ENCODE measurements at places on chromosomes 7 and 10.

DNA sequence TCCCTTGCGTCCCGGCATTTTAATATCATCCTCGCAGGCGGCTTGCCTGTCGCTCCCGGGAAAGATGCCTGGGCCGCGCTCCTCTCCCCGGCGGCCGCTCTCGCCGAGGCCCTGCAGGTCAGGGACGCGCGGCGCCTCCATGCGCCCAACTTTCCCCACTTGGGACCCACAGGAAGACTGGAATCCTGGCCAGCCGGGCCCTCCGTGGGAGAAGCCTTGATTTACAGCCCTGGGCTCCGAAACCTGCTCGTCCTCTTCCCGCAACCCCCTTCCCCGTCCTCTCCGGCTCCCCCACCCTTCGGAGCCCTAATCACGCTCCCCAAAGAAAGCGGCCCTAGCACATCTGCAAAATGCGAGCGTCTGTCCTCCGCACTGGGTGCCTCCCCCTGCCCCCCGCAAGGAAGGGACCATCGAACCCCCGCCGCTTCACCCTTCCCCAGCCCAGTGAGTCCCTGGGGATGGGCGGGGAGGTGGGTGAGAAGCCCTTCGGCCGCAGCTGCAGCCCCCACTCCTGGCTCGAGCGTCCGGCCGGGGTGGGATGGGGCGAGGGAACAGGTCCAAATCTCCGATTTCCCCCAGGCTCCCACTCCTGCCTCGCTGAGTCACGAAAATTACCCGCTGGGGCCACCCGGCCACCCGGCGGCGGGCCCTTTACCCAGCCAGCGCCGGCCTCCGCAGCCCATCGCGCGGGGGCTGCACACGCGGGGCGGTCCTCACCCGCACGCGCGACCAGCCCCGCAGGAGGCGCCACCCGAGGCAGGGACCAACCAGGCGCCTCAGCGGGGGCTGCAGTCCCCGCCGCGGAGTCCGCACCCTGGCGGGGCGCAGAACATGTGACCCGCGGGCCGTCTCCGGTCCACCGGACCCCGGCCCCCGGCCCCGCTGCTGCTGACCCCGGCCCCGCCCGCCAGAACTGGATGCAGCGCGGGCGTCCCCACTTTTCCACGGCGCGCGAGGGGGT is 695 bp downstream of the HSPA12A start:
- DNase-seq, result no peak

- DNase-seq, result no peak
These were observed 33.9 kb downstream of the BNIP3 start for GRCh38 chr10:131947631-131948347.

GRCh38 chr7:2564970-2565540 is 6.3 kb downstream of the IQCE start:
- no peak for DNase-seq

DNA sequence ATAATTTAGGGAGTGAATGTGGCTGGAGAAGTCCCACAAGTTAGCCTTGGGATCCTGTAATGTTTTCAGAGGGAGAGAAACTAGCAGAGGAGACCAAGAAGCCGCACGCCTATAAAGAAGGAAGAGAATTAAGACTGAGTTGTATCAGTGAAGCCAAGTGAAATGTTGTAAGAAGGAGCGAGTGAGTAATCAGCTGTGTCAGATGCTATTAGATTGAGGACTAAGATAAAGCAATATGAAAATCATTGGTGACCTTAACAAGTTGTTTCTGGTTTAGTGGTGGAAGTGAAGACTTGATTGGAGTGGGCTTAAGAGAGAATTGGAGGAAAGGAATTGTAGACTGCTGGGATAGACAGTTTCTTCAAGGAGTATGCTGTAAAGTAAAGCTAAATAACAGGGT is 8.8 kb downstream of the CCSER2 start:
- DNase-seq, result no peak

DNA sequence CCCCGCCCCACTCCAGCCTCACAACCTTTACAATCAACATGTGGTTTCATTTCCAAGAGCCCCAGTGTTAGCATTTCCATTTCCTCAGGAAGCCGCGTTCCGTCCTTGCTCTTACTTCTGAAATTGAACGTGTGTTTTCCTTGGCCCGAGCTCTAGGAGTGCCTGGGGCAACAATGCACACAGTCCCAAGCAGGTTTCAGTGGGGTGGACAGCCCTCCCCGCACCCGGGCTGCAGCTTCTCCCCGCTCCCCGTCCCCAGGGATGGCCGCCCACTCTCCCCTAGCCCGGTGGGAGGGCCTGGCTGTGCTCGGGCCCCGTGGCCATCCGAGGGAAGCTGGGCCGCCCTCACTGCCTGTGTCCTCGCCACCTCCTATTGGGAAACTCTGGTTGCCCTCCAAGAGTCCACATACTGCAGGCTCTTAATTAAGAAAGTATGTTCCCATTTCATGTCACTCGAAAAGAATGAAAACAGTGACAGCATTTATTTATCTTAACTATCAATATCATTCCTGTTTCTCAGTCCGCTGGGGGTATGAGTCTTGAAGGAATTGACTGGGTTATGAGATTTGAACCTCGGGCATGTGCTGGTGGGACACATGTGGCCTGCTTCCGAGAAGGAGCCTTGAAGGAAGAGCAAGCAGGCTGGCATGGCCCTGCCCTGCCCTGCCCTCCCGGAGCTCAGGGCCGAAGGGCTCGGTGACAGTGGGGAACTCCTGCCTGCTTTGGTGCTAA is 163.8 kb downstream of the GRK5 start:
- DNase-seq, result no peak

DNA sequence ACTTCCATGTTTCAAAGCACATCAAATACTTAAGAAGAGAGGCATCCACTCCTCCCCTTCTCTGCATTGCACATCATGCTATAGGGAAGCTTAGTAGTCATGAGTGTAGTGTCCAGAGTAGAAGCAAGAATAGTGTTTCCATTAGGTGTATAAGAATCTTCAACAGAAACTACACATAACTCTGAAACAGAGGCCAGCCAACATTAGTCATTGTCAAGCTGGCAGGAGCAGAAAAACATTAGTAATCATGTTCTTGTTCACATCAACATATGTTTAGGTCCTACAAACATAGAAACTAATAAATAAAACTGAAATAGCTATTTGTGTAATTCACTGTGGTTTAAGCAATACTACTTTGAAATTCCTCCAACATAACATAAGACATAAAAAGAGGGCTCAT is 370.2 kb downstream of the PPP1R3A start:
- DNase-seq, result no peak

GRCh38 chr10:72274730-72275350 is 1.1 kb downstream of the DDIT4 start:
- no peak for DNase-seq

- no peak for DNase-seq
These were observed 6.6 kb upstream of the PON1 start for GRCh38 chr7:95330961-95331337.

DNA sequence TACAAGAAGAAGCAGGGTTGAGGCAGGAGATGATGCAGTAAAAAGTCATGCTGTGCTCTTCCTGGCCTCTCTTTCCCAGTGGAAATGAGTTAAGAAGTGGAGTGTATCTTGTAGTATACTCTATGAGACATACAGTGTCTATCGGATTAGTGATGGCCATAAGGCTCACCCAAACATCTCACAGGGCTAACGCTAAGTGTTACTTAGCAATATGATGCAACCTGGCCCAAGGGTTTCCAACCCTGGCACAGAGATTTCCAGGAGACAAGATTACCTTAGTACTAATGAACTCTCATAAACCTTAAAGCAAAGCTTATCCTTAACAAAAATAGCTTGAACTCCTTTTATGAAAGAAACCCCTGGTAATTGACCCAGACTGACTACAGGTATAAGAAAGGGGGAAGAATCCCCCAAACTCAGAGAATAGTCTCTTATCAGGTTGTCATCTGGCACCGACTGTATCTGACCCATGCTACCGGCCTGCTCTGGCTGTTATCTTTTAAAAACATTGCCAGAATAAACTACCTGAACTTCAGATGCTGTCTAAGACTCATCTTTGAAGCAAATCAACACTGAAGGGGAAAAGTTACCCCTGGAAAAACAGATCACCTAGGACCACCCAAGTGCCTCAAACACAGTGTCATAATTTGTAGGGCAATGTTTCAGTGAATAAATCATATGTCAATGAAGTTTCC is 1002.0 kb downstream of the REEP3 start:
- DNase-seq, result no peak

GRCh38 chr7:134701272-134701671 is 54.6 kb downstream of the BPGM start:
- no peak for DNase-seq

DNA sequence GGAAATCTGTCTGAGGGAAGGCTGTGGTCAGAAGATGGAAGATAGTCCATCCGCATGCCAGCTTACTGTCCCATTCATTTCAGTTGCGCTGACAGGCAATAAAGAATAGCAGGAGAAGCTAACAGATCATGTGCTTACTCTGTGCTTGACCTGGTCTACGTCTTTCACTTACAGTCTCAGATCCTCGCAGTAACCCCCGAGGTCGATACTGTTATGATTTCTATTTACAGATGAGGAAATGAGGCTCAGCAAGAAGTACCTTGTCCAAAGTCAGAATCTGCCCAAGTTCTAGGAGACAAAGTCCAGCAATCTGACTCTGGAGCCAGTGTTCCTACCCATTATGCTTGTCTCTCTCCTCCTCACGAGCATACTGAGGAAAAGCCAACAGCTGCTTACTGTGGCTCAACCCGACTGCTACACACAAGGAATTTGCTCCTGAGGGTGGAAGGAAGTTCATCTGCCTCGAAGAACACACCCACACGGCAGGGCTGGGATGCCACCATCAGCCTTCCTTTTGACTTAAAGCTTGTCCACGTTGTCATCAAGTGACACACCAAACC is 74.2 kb downstream of the MINPP1 start:
- DNase-seq, result no peak

DNA sequence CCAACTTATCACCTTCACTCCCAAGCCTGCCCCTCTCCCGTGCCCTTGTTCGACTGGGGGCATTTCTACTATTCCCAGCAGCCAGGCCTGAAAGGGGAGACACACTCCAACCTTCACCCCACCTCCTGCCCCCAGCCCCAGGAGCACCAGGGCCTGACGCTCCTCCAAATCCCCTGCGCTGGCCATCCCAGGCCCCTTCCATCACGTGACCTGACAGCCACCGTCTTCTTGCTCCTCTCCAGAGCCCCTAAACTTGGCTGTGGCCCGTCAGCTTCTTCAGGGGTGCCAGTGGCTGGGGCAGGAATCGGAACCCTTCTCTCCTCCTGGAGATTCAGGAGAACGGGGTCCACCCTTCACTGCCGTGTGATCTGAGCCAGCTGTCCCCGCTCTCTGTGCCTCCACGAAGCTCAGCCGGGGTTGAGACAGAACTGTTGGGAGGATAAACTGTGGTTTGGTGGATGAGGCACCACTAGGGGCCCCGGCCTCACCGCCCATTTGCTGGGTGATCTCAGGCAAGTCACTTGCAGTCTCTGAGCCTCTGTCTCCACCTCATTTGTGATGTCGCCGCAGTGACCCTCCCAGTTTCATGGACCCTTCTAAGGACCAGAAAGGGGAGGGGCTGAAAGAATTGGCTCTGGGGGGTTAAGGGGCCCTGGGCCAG is 91.0 kb downstream of the MYL10 start:
- DNase-seq, result no peak

DNA sequence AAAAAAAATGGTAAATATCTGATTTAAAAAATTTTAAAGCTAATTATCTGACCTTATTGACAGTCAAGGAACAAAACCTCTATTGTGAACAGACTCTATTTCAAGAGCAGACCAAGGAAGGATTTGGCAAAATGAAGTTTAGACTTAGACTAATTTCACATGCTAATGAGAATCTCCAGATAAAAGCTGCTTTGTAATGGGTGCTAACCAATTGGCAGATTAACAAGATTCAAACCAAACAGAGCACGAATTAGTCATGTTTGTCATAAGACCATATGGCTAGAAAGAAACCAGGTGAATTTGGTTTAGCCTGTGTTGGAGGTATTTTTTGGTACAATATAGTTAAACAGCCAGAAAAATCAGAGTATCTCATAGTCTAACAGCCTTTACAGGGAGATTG is 429.1 kb upstream of the NFE2L3 start:
- DNase-seq, result no peak
